Fibroblast of lung (primary cell): ENCODE measurements at places on chromosomes 2 and 18. TPM values are rescaled to one million over a fixed set of nuclear protein-coding genes. Genes with fewer than 3 reads are reported as not detected.

DNA sequence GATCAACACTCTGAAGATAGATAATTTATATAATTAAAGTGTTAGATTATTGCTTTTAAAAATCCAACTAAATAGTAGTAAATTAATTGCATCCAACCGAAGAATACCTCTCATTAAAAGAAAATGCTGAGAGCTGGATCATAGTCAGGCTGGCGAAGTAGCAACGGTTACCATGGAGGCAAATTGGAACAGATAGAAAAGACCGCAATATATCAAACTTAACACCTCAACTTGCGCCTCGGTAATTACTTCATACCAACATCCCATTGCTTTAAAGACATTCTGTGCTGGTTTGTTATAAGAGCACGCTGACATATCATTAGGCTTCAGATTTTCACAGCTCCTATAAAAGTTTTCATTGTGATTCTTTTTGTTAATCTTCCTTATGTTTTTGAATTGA, 183.8 kb upstream of the ZC3H15 start:
- no peak overlapping the region for H3K4me3 ChIP-seq
- H3K4me1 ChIP-seq: no peaks in the 10 kb centered on the region
- no peak overlapping the region for H3K27ac ChIP-seq
- H3K27me3 ChIP-seq: no peaks in the 10 kb centered on the region
- H3K36me3 ChIP-seq: no peaks in the 10 kb centered on the region

GRCh38 chr2:70922235-70923234, 13.2 kb upstream of the ATP6V1B1 start:
- H3K27me3 ChIP-seq: no peaks in the 10 kb centered on the region
- H3K4me3 ChIP-seq: no peak overlapping the region
- no peak for DNase-seq
- no peaks in the 10 kb centered on the region for H3K36me3 ChIP-seq

DNA sequence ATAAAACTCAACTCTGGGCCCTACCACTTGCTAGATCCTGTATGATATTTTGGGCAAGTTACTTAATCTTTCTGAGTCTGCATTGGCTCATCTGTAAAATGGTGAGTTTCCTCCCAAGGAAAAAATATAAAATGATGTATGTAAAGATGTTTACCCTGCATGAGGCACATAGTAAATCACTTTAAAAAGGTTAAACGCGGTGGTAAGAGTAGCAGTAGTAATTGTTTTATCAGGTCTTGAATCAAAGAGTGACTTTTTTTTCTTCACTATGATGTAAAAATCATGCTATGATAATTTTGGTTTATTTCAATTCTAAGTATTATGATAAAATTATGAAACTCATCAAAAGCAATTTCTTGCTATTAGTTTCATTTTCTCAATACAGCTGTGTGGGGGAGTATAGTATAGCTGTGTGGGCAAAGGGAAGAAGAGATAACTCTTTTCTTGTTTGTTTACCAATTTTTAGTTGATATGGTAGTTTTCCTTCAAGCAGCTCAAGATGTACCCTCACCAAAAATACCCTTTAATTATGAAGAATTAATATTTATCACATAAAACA, 10.7 kb downstream of the ARHGAP15 start:
- H3K4me1 ChIP-seq: no peaks in the 10 kb centered on the region
- H3K4me3 ChIP-seq: no peak overlapping the region
- no peaks in the 10 kb centered on the region for H3K36me3 ChIP-seq
- no peak overlapping the region for H3K27ac ChIP-seq

DNA sequence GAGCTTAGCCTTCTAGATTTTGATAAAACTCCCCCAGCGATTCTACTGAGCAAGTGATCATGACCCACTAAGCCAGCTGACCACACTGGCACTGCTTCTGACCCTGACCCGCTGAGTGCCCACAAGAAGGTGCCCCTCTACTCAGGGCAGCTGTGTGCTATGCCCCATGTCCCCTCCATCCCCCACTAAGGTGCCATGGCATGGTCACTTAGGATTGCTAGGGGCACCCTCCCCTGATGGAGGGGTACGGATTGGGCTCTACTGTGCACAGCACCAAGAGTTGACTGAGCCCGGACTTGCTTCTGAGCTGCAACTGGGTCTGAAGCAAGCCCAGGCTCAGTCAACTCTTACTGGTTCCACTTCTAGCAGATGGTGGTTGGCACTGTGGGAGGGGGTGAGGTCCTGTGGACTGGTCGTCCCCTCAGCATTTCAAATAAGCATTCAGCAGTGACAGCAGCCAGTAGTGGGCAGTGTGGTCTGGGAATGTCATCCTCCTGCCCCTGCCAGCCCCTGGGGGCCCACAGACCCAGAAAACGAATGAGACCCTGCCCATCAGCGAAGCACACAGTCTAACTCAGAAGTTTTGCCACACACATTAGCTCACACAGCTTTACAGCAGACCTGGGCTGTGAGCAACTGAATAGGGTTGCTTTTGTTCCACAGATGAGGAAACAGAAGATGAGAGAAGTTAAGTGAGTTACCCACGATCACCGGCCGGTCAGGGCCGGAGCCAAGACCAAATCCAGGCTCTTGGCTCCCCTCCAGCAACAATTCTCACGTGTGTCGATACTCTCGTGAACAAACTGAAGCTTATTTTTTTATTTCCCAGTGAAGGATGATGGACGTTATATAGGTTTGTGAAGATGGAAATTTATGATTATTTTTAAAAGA, 52.1 kb upstream of the FOSL2 start:
- no peak for DNase-seq
- no peak overlapping the region for H3K27ac ChIP-seq
- no peaks in the 10 kb centered on the region for H3K36me3 ChIP-seq
- H3K4me1 ChIP-seq: peaks cover 22% of the 10 kb centered on the region
- H3K4me3 ChIP-seq: no peak overlapping the region

DNA sequence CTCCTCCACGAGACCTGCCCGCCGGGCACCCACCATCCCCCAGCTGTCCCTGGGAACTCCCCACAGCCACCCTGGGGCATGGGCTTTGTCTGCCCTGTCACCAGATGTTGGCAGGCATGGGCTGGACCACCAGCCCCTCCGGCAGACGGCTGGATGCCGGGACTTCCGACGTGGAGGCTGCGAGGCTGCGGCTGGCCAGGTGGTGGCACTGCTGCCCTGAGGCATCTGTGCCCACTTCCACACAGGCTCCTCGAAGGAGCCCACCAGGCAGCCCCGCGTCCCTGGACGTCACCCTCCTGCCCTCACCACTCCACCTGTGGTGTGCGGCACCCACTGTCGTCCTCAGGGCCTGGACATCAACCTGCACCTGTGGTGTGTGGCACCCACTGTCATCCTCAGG, 319.9 kb upstream of the SALL3 start:
- no peak overlapping the region for H3K4me3 ChIP-seq
- no peaks in the 10 kb centered on the region for H3K4me1 ChIP-seq
- H3K27me3 ChIP-seq: no peaks in the 10 kb centered on the region

- H3K27ac ChIP-seq: no peak overlapping the region
- no peaks in the 10 kb centered on the region for H3K4me1 ChIP-seq
- H3K27me3 ChIP-seq: no peaks in the 10 kb centered on the region
Observed at GRCh38 chr2:29872870-29873269, 48.5 kb downstream of the ALK start.

The UGT1A5 gene
- not detected in 2 replicates for total RNA-seq

The NOSTRIN gene
- 0.50 TPM in 1 of 2 replicates, not detected in the other for total RNA-seq

The CRYBA2 gene
- not detected in 2 replicates for total RNA-seq
